Stimulated activated CD8-positive, alpha-beta memory T cell treated with anti-CD3 and anti-CD28 coated beads, Interleukin-7, amount 100 ng/mL, for 48 hours (primary cell): ENCODE measurements at places on chromosomes 1 and 21.

DNA sequence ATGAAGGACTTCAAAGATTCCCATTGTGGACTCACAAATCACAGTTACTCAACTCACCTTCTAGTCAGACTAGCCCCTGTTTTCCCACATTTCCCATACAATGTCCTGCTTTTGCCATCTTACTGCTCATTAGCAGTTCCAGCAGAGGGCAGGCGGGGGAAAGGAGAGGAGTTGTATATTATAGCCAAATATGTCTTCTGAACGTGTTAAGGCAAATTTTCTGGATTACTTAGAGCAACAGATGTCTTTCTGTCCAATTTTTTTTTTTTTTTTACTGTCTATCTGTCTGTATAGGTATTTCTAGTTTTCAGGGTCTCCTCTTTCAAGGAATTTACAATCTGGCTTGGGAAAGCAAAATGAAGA lies 29.9 kb upstream of the DDAH1 start:
- no peak for DNase-seq

DNA sequence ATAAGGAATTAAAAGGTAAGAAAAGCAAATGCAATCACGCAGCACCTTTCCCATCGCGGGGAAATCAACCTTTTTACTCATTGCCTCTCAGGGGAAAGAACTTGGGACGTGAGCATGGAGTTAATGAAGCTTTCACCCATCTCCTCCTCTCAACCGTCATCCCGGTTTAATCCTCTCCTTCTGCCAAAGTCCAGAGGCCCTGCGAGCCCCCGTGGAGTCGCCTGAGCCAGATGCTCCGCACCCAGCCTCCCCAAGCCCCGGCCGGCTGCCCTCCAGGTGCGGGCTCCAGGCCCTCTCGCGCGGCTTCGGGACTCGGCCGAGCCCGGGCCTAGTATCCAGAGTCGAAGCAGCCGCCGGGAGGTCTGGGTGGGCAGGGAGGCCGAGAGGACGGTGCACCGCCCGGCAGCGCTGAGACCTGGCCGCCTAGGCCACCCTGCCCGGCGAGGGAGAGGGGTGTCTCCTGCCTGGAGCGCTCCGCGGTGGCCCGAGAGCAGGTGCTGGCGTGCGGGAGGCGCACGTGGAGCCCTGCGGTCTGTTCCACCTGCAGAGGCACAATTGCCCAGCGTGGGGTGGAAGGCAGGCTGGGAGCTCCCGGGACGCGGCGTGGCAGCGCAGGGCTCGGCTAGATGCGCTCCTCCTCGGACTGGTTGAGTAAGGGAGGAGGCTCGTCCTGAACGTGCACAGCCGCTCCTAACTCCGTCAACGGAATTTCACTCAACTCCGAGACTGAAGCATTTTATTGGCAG lies 218.5 kb downstream of the SDCCAG8 start:
- DNase-seq, result no peak

DNA sequence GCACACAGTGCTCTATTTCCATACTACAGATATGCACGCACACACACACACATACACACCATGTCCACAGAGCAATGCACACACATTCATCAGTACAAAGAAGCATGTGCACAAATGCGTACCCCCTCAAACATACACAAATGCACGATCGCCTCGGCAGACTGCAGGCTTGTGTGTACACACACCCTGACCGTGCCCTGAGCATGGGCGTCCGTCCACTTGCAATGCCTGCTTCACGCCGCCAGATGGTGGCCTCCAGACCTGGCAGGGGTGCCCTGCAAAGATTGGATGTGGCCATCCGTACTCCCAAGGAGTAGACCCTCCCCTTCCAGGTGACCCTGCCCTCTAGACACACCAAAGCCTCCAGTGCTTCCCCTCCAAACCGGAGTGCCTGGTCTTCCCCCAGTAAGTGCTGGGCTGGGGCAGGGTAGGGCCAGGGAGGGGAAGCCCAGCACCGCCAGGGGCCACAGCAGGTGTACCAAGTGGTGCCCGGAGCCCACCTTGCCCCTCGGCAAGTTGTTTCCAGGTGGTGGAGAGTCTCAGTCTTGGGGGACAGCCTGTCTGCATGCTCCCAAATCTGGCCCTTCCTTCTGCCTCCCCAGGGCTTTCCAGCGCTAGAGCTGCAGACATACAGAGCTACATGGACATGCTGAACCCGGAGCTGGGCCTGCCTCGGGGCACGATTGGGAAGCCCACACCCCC lies 20.6 kb downstream of the ESPN start:
- DNase-seq, result no peak

GRCh38 chr1:92494485-92495141 lies 7.9 kb upstream of the GFI1 start:
- DNase-seq, result no peak

DNA sequence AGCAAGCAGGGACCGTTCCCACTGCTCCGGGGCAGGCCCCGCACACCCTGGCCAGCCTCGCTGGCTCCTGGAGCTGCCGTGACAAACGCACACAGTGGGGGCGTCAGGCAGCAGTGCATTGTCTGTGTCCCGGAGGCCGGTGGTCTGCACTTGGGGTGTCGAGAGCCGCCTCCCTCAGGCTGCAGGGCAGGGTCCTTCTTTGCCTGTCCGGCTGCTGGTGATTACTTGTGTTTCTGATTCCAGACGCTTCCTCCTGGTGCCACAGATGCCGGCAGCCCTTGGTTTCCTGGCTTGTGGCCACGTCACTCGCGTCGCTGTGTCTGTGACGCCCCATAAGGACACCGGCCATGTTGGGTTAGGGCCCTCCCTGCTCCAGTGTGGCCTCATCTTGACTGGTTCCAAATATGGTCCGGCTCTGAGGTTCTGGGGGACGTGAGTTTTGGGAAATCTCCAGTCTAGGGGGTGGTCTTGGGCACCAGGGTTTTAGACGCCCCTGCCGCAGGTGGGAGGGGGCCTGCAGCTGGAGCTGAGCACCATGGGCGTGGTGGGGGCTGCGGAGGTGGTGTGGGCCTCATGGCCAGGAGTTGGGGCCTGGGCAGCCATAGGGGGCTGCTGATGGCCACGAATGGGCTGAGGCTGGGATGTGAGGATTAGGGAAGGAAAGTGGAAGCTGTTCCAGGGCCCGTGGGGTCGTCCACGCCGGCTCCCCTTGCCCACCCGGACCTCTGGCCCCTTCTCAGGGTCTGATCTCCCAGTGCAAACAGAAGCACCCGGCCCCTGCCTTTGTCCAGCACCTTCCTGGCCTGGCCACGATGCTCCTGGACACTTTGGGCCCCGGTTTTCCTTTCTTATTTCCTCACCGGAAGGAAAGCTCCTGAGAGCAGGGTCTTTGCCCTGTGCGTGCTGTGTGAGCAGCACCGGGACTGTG lies 41.0 kb downstream of the SLX9 start:
- DNase-seq, result no peak

GRCh38 chr1:61221642-61222041 lies 139.3 kb downstream of the NFIA start:
- no peak for DNase-seq

- no peak for DNase-seq
These were observed 9.9 kb upstream of the ZSCAN20 start for GRCh38 chr1:33462405-33463164.

DNA sequence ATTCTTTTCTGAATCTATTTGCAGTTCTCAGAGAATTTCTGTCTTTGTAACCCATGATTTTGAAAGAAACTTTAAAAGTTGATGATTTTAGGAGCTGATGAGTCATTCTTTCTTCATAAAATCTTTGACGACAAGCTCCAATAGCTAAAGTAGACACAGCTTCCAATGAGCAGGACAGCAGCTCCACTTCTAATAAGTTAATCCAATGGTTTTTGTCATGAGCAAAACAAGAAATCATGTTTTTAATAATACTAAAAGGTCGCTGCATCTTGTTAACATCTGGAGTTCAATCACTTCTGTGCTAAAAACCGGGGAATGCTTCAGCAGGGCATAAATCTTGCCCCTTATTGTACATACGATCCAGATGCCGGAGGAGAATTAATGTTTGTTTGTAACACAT lies 48.9 kb upstream of the GORAB start:
- no peak for DNase-seq

DNA sequence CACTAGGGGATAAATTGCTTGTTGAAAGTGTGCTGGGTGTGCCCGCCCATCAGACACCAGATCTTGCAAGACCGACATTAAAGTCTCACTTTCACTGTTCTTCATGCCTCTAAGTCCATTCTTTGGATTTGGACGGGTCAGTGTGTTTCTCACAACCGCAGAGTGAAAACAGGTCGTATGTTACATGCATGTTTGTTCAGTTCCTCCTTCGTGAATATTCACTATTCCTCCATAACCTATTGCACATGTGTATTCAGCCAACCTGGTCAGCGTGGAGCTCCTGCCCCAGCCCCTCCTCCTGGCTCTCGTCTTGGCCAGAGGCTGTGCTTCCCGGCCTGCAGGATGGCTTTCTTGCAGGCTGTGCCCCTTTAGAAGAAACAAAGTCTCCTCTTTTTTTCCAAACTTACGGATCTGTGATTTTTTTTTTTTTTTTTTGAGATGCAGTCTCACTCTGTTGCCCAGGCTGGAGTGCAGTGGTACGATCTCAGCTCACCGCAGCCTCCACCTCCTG lies 2.2 kb upstream of the KRTAP10-6 start:
- DNase-seq, result no peak

DNA sequence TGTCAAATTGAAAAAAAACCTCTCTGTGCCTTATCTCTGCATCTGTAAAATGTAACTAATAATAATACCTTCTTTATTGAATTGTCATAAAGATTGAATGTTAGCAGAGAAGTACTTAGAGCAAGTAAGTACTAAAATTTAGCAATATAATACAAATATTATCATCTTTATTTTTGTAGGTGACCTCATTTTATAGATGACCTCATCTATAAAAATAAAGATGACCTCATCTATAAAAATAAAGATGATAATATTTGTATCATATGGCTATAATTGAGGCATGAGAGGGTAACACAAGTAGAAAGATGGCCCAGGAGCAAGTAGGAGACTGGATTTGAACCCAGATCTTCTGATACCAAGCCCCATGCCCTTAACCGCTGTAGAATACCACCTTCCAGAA lies 193.2 kb upstream of the FOXD3 start:
- DNase-seq, result no peak

DNA sequence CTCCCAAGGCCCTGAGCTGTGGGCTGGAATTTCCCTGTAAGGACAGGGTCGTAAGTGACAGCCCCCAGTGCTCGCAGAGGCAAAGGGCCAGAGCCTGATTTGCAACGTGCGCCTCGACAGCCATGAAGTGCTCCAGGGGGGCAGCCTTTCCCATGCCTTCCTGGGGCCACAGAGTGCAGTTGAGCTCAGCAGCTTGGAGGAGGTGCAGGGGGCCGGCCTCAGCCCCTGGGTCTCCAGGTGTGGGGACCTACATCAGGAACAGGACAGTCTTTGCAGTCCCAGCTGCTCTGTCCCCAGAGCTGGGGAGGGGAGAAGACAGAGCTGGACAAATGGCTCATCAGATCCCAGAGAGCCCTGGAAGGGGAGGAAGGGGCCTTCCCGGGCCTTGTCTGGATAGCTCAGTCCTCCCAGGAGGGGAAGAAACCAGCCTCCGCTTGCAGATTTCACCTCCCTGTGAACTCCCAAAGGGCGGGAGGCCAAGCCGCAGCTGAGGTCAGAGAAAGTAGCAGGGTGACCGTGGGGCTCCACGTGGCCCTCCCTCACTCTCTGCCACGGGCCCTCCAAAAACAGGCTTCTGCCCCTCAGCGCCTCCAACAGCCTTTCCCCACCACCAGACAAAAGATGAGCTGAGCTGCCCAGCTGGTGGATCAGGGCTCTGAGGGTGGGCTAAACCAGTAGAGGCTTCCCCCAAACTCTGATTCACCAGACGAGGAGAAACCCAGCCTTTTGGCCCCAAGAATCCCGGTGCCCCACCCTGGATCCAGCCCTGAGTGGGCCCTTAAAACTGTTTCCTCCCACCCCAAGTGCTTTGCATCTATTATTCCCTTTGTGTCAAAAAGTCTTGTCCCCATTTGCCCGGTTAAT lies 76.5 kb downstream of the DHRS3 start:
- DNase-seq, result no peak
